ENCODE measurements at places on chromosomes 3 and 15.

- no peak for DNase-seq
These were observed 5.6 kb upstream of the NUP210 start for GRCh38 chr3:13425689-13426088.

DNA sequence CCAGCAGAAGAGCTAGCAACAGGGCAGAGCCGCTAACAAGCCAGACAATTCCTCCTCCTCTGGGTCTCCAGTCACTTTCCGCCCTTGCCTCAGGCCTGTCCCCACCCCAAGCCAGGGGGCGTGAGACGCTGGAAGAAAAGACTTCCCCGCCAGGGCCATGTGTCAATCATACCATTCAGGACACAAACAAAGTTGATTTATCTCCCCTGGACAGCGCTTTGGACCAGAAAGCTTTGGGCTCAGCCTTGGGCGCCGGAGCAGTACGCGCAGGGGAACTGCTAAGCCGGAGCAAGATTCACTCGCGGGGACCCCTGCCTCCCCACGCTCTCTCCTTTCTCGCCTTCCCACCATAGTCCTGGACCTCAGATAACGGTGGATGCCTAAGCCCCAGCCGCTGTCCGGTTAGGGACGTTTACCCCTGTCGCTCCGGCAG lies 479 bp downstream of the LRRC2 start:
- no peak for DNase-seq

- no peak for DNase-seq
These were observed 79.9 kb upstream of the SATB1 start for GRCh38 chr3:18505056-18505455.

DNA sequence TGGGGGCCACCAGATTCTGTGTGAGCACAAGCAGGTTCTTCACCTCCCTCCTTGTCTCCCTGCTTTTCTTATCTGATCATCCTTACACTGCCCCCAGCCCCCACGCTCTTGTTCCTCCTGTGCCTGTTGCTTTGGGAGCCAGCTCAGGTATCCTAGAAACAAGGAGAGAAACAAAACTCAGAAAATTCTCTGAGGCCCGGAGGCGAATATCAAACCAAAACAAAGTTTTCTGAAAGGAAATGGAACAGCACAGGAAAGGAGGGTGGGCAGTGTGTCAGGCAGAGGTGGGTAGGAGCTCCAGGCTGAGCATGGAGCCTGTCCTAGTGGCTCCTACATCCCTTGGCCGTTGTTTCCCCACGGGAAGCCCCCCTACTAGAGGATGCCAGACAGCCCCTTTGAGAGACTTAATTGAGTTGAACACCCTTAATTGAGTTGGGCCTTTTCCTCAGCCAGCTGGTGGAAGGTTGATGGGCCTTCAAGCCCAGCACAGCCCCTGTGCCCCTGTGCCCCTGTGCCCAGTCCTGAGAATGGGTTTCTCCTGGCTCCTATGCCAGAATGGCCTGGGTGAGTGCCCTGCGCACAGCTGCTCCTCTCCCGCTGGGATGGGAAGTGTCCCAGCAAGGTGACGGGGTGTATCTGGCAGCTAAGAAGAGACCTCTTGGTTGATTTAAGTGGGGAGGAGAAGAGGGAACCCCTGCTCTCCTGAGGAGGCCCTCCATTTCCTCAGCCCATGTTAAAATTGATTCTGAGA lies 22.8 kb upstream of the JMJD7 start:
- DNase-seq: no peak

DNA sequence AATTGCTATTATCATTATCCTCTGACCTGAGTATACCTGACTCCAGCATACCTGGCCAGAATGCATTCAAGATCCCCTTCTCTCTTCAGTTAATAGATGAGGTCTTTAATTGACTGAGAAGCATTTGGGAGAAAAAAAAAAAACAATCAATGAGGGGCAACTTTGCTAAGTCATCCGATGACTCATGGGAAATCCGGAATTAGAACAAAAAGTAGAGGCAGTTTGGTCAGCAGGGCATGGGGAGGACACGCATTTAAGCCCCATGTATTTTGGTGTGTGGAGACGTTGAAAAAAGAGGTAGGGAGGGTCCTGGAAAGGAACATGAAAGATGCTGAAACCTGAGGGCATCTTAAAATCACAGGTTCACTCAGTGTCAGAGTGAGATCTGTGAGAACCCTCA lies 256.2 kb downstream of the RORA start:
- DNase-seq: no peak

DNA sequence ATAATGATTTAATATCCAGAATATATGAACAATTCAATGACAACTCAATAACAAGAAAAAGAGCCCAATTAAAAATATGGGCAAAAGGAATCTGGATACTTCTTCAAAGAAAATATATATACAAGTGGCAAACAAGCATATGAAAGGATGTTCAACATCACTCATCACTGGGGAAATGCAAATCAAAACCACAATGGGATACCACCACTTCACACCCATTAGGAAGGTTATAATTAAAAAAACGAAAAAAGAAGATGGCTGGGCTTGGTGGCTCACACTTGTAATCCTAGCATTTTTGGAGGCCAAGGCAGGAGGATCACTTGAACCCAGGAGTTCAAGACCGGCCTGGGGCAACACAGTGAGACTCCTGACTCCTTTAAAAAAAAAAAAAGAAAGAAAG lies 4.1 kb downstream of the CCDC12 start:
- no peak for DNase-seq

- no peak for DNase-seq
These were observed 13.9 kb downstream of the CCR5AS start for GRCh38 chr3:46393011-46393410.

DNA sequence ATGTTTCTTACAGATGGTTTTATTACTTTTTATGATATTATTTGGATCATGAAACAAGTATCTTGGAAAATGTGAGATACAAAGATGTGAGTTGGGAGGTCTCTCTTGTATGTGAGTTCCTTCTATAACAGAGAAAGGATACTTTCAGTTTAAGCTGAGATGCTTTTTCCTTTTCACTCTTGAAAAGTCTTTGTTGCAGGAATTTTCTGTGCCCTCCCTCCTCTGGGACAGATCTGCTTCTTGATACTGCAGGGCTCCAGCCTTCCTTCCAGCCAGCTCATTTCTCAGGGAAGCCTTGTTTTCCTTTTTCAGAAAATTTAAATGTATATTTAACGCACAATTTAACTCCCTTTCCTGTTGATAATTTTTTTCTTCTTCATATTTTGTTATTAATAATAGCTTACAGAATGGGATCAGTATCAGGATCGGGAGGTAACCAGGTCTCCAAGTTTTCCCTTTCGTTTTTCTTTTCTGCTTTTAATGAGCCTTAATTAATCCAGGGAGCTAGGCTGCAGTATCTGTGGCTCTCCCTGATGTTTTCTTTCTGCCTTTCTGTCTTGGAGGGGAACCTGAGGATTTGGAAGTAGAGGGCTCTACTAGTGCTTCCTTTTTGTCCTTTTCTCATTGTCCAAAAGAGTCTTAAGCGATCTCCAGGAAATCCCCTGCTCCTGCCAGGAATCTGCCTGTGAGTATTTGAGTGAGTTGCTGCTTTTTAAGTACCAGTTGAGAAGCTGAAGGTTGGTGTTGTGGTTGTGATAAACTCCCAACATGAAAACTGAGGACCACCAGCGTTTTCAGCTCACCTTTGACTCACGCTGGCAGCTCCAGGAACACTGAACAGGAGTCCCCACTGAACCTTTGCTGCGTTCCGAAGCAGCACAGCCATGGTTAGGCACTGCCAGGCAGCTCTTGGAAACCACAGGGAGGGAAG lies 105.7 kb downstream of the IGF1R start:
- no peak for DNase-seq

DNA sequence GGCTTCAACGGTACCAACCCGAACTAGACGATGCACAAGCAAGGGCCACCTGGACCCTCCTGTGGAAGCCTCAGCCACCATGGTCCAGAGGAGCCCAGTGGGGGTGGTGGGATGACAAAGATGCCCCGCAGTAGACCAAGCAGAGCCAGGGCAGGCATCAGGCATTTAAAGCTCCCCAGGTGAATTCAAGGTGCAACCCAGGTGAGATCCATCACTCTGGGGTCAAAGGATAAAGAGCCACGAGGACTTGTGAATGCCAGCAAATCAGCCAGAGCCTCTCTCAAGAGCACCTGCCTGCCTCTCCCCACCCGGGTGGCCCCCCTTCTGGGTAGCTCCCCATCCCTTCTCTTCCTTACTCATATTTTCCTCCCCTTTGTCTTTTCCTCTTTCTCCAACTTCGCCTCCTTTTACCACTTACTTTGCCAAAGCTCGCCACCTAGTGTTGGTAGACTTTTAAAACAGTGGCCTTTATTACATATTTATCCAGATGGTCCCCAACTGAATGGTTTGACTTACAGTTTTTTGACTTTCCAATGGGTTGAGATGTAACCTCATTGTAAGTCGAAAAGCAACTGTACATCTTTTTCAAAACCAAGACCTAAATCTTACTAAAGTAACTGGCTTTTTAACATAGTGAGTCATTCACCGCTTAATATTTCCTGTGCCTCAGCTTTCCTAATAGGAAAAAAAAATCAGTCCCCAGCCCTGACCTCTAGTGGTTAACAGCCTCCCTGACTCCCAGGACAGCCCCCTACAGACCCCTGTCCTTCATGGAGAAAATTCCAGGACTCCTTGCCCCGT lies 18.8 kb downstream of the PLA2G4F start:
- DNase-seq: no peak

GRCh38 chr3:45790596-45790995 lies 5.7 kb downstream of the SLC6A20 start:
- no peak for DNase-seq

GRCh38 chr3:156675830-156676767 lies 1.7 kb downstream of the TIPARP start:
- DNase-seq: peak; percentile 45

GRCh38 chr3:25433868-25434267 lies 5.8 kb downstream of the RARB start:
- no peak for DNase-seq

- no peak for DNase-seq
These were observed 21.4 kb downstream of the TBC1D2B start for GRCh38 chr15:78055919-78056713.

DNA sequence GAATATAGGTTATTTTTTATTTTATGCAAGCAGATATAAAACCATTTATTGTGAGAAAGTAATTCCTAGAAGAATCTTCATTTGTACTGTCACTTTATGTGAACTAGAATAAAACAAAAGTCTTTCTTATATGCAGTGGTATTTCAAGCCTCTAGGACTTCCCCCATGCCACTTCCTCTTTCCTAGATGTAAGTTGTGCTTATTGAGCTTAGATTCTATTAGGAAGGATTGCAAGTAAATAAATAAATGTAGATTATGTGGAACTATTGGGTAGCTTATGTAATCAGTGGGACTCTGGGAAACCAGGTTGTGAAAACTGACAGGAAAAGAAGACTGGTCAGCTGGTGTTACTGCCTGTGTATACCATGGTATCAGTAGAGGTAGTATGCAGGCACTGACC lies 169.7 kb downstream of the RSRC1 start:
- no peak for DNase-seq

DNA sequence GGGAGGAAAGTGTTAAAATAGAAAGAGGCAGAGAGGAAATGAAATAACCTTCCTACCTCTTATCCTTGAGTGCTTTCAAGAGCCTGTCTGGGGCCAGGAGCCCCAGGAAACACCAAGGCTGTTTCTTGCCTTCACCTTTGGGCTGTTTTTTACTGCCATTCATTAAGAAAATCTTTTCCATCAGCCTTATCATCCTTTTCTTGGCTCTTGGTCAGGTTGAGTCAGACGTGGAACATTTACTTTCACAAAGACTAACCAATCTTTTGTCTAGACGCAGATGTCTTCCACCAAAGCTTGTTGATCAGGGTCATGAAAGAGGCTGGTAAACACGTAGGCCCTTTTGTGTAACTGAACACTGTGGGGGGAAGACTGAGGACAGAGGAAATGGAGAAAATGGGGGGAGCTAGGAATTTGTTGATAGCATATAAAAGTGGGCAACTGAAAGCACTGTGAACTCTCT lies 151.0 kb upstream of the THBS1 start:
- DNase-seq: no peak

DNA sequence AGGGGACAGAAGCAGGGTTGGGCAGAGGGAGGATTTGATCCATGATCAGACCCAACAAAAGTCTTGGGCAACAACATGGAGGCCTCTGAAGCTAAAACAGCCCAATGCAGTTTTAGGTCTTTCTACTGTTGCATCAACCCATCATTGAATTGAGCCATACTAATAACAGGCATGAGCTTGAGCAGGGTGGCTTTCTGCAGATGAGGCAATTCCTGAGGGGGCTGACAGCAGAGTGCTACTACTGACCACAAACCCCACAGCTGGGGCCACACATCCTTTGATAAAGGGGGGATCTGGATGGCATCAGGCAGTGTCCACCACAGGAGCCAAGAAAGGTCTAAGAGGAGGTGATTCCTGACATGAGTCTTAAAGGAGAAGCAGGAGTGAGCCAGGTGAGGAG lies 517.0 kb upstream of the PPP2R3A start:
- no peak for DNase-seq

GRCh38 chr15:77067691-77068367 lies 3.1 kb downstream of the TSPAN3 start:
- no peak for DNase-seq

GRCh38 chr15:39099524-39099923 lies 481.4 kb upstream of the THBS1 start:
- DNase-seq: no peak

DNA sequence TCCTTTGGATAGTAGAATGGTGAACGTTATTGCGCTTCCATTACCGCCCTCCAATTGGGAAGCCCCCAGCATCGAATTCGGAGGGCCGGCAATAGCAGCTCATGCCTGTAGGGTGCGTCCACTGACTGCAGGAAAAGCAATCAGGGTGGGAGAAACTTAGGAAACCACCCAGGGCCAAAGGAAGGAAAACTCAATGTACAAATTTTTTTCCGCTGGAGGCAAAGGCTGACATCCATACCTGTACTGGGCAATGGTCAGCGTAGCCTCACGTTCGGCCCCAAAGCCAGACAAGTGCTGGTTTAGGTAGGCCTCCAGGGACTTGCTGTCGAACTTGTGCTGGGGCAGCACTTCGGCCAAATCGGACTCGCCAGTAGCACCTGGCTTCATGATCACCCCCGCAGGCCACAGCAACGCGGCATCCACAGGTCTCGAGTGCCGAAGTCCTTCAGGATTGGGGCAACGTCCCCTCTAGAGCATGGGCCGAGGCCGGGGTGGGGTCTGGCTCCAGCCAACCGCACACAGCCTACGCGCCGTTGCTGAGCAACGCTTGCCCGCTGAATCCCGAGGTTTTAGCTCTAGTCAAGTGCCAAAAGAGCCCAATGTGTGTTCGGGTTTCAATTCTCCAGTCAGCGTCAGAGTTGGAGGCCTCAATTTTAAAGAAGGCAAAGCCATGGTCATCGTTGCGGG lies at the start of gene ACAD11:
Gene ACAD11 (minus strand): TSS at position 445 of the 687 bp plus-strand sequence. CDS start 58 bp downstream, at position 387.
- peak; percentile 29 for DNase-seq

DNA sequence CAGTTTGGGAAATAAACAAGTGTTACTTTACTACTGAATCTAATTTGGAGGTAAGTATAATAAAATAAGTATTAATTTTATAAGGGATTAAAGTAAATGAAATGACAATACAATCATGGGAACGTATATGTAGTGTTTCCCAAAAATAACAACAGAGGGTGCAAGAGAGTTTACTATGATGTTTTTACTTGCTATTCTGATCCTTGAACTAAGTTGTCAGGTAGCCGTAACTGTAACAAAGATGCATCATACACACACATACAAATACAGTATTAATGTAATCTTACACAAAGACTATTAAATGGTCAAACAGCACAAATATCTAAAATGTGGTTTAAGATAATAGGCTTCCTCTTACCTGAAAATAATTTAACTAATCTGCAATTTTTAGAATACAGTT lies 311.4 kb downstream of the TBC1D5 start:
- no peak for DNase-seq

GRCh38 chr3:72186400-72186855 lies 401.5 kb upstream of the PROK2 start:
- DNase-seq: no peak

- peak; percentile 36 for DNase-seq
These were observed 2.0 kb downstream of the FOXP1 start for GRCh38 chr3:71581457-71582035.

GRCh38 chr3:36969540-36970432 lies 23.1 kb downstream of the EPM2AIP1 start:
- peak; percentile 46 for DNase-seq
